Inflammatory macrophage treated with lipopolysaccharide for 4 hours (primary cell): ENCODE measurements at places on chromosomes 3 and 15.

- DNase-seq, result no peak
Observed at GRCh38 chr3:193662757-193663322, 69.8 kb downstream of the OPA1 start.

- no peak for DNase-seq
Observed at GRCh38 chr15:97525809-97526208, 434.7 kb upstream of the ARRDC4 start.

- DNase-seq, result no peak
Observed at GRCh38 chr3:150147776-150148175, 177.1 kb upstream of the PFN2 start.

DNA sequence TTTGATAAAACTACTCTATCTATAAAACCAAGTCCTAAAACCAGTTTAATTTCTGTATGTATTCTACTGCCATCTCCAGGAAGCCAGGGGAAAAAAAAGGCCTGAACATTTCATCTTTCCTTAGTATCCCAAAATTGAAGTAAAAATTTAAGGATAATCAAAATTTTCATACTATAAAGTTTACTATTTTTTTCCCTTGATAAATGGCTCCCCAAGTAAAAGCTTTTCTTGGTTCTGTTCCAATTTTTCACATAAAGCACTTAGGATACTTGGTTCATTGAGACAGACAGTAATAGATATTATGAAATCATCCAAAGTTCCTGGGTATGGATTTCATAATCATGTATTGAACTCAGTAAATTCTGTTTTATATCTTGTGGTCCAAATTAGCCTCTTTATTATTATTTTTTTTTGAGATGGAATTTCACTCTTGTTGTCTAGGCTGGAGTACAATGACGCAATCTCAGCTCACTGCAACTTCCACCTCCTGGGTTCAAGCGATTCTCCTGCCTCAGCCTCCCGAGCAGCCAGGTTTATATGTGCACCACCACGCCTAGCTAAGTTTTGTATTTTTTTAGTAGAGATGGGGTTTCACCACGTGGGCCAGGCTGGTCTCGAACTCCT is 34.5 kb downstream of the ICE2 start:
- peak; percentile 44 for DNase-seq

- DNase-seq, result no peak
Observed at GRCh38 chr3:48553886-48554845, 2.4 kb downstream of the PFKFB4 start.

- peak; percentile 5 for DNase-seq
Observed at GRCh38 chr15:25508369-25509002, 69.7 kb upstream of the UBE3A start.

DNA sequence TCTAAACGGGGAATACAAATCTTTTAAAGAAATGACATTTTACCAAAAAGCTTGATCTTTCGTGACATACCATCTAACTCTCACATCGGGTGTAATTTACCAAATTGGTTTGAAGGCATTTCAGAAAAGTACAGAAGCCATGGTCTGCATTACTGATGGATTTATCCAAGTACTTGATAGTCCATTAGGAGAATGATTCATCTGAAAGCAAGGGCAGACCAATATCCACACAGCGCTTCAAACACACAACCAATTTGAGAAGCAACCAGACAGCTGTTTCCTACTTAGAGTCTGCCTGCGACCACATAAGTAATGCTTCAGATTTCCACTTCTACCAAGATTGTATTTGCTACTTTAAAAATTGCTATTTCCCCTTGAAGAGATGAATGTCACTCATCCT is 697.6 kb upstream of the ALCAM start:
- DNase-seq, result no peak

DNA sequence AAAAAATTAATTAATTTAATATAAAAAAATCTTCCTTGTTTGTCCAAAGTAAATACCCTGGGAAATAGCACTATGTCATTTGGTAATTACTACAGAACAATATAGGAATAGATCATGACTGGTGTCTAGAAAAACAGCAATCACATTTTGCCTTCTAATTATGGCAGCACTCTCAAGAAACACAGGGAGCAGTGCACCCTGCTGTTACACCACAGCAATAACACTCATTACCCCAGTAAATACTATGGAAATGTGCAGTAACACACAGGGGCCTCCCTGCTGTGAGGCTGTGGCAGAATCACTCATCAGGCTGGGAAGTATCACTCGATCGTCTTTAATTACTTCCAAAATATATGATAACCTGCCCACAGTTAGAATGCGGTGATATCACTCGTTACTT is 646.0 kb downstream of the TUSC7 start:
- peak; percentile 26 for DNase-seq

DNA sequence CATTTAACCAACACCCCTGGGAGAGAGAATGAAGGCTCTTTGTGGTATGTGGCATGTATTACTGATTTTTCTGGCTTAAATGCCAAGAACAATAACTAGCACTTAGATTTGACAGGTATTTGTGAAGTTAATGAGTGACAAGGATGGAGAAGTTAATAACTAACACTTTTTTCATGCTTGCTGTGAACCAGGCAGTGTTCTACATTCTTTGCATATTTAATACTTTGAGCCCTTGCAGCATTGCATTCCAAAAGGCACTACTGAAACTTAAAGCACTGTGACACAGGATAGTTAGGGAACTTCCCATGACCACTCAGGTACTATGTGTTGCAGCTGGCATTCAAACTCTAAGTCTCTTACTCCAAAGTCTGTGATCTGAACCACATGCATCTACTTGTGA is 650.6 kb downstream of the ZPLD1 start:
- no peak for DNase-seq

GRCh38 chr3:30495172-30496065 is 111.0 kb upstream of the TGFBR2 start:
- no peak for DNase-seq

DNA sequence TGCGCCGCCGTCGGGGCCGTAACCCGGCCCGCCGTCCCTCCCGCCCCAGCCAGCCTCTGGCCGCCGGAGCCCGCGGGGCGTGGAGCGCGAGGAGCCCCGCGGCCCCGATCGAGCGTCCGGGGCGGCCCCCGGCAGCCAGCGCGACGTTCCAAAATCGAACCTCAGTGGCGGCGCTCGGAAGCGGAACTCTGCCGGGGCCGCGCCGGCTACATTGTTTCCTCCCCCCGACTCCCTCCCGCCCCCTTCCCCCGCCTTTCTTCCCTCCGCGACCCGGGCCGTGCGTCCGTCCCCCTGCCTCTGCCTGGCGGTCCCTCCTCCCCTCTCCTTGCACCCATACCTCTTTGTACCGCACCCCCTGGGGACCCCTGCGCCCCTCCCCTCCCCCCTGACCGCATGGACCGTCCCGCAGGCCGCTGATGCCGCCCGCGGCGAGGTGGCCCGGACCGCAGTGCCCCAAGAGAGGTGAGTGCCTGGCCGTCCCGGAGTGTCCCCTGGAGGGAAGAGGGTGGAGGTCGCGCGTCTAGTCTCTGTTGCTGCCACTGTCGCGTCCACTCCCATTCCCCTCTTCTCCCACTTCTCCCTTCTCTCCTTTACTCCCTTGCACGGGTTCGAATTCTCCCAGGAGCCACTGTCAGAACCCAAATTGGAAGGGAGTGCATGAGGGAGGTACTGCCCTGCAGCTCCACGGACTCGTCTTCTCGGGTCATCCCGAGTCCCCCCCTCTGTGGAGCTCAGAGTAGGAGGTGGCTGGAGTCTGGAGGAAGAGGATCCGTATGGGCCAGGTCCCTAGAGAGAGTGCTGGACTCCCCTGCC is 585 bp downstream of the CSK start:
- DNase-seq, result peak; percentile 66

GRCh38 chr15:39976291-39977274 is 42.7 kb downstream of the EIF2AK4 start:
- peak; percentile 26 for DNase-seq

- DNase-seq, result peak; percentile 2
Observed at GRCh38 chr3:50494126-50494525, 9.3 kb downstream of the CACNA2D2 start.

DNA sequence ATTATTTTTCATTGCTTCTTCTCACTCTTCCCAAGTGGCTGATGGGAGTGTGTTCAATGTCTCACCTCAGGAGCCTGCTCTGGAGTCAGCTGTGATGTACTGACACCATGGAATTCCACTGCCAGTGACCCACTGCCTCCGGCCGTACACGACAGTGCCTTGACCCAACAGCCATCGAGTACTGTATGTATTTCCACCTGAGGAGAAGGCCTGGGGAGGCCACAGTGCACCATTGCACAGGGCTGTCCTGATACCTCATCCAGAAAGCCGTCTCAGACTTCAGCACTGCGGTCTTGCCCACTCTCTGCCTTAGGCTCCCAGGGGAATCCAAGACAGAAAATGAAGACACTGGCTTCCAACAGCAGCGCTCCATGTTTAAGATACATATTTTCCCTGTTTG is 51.4 kb upstream of the EIF1B start:
- no peak for DNase-seq

- DNase-seq, result peak; percentile 32
Observed at GRCh38 chr3:136805795-136806194, 13.1 kb upstream of the SLC35G2 start.
